ENCODE measurements at places on chromosomes 3 and 15.

DNA sequence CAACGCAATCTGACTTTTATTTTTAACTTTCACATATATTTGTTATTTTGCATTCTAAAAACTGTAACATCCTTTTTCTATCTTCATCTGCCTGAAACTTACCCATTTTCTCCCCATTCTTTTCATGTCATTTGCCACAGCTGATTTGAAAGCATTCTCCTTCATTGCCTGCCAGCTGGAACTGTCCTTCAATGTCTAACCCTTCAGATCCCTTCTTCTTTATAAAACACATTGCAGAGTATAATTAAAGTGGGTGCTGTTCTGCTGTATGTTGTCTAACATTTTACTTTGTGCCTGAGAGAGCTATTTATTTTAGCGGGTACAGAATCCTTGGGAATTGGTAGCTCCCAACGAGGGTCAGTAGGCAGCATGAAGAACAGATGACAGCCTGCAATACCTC is 827.4 kb downstream of the IGSF11 start:
- DNase-seq = no peak

GRCh38 chr3:102031834-102032233 is 182.5 kb downstream of the NFKBIZ start:
- DNase-seq = no peak

GRCh38 chr3:126680667-126681055 is 23.4 kb upstream of the CHCHD6 start:
- no peak for DNase-seq

DNA sequence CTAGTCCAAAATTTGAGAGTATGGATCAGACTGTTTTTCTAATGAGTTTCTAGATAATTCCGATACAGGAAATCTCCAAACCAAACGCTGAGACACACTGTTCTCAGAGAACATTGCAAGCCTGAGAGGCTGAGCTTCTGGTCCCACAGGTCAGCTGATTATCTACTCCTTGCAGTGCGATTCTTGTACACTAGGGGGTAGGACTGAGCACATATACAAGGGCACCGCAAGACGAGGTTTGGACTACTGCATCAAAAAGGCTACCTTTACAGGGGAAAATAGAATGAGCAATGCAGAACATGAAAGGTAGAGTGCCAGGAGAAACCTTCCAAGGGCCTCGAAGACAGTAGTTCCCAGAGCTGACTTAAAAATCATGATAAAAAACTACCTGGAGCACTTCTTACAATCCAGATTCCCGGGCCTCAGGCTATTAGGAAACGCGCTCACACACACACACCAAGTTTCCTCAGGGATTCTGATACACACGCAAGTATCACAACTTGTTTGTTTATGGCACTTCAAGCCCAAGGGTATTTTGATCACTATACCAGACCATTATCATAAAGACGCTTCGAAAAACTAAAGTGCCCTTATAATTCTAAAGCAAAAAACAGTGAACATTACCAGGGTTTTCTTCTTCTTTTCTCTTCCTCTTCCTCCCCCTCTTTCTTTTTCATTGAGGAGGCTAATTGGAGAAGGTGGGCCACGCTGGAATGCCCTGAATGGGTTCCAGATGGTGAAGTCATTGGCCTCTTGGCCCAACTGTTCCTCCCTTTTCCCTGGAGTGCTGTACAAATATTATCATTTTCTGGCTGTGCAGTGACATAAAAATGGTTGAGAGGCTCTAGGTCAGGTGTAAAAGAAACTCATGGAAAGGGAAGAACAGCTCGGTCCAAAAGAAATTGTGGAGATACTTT is 61.8 kb downstream of the SLC12A8 start:
- peak; percentile 43 for DNase-seq

- DNase-seq = no peak
Measured at GRCh38 chr3:59519094-59519493, 469.3 kb upstream of the CFAP20DC start.

DNA sequence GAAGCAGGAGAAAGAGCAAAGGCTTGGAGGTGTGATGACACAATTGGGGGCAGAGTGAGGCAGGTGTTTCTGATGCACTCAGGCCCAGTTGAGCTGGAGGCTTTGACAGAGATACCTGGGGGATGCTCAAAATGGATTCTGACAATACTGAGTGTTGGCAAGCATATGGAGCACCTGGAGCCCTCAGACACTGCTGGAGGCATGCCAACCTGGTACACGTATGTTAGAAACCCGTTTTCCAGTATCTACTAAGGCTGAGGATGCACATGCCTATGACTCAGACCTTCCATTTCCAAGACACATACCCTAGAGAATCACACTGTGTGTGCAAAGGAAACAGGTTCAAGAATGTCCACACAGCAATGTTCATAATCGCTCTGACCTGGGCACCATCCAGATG is 58.7 kb downstream of the WNT7A start:
- no peak for DNase-seq

- DNase-seq = peak; percentile 77
Measured at GRCh38 chr3:157135671-157136396, 24.1 kb downstream of the CCNL1 start.

- DNase-seq = peak; percentile 76
Measured at GRCh38 chr15:39788800-39789565, 6.3 kb upstream of the FSIP1 start.

- no peak for DNase-seq
Measured at GRCh38 chr3:38614651-38615352, 34.7 kb downstream of the SCN5A start.

DNA sequence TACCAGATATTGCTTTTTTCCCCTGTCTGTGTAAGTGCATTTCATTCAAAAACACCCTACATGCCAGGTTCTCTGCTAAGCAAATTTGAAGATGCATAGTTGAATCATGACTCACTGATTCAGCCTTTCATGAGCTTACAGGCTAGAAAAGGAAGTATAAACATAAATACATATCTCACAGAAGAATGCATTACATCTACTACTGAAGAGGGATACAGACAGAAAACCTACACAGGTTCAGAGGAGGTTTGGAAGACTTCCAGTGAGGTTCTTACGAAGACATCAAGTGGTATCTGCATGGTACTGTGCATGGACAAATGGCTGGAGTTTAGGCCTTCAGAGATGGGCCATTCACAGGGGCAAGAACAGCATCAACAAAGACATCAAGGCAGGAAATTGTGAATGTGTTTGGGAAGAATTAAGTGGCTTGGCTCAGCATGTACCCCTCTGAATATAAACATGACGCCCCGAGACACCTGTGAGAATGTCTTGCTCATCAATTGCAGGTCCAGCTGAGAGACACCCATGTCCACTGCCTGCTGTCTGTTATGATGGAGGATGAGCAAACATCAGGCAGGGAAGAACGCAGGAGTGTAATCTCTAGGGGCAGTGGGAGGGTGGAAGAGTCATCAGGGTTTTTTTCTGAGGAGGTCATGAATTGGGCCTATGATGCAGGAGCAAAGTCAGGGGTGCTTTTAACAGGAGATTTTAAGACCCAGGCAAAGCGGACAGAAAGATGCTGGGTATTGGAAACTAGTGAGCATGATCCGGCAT is 105.1 kb upstream of the GALNT15 start:
- peak; percentile 94 for DNase-seq

- DNase-seq = no peak
Measured at GRCh38 chr15:98324341-98324970, 323.9 kb upstream of the IGF1R start.

GRCh38 chr3:183188895-183189462 is 26.4 kb upstream of the LAMP3 start:
- peak; percentile 10 for DNase-seq

GRCh38 chr3:49020330-49021212 is 1.4 kb upstream of the NDUFAF3 start:
- DNase-seq = peak; percentile 17

- DNase-seq = no peak
Measured at GRCh38 chr15:25683911-25684310, 179.2 kb downstream of the ATP10A start.

- DNase-seq = peak; percentile 39
Measured at GRCh38 chr3:50336452-50337174, 4.0 kb downstream of the RASSF1 start.

- no peak for DNase-seq
Measured at GRCh38 chr15:40133544-40133943, 24.9 kb upstream of the BMF start.

GRCh38 chr3:194133661-194134230 is 2.2 kb upstream of the HES1 start:
- peak; percentile 24 for DNase-seq

GRCh38 chr3:169527507-169527906 is 136.0 kb downstream of the MECOM start:
- no peak for DNase-seq

- DNase-seq = no peak
Measured at GRCh38 chr15:50862553-50862952, 45.9 kb upstream of the AP4E1 start.

DNA sequence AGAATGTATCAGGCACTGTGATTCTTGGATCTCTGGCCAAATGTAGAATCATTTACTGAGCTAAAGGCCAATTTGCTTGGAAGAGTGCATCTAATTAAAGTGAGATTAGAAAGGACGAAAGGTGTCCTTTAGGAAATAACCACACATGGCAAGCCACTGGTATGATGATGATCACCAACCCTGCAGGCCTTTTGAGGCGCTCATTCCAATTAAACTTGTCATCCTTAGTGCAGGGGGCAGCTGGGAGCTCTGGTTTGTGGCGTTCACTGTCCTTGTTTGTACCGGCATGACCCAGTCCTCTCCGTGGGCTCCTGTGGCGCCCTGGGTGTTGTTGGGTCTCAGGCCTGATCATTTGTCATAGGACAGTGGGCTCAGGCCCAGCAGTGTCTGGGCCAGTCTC is 11.0 kb downstream of the LIMD1 start:
- no peak for DNase-seq

GRCh38 chr3:37921025-37921424 is 59.3 kb downstream of the CTDSPL start:
- no peak for DNase-seq

- no peak for DNase-seq
Measured at GRCh38 chr3:52447512-52448355, 2.8 kb upstream of the SEMA3G start.

DNA sequence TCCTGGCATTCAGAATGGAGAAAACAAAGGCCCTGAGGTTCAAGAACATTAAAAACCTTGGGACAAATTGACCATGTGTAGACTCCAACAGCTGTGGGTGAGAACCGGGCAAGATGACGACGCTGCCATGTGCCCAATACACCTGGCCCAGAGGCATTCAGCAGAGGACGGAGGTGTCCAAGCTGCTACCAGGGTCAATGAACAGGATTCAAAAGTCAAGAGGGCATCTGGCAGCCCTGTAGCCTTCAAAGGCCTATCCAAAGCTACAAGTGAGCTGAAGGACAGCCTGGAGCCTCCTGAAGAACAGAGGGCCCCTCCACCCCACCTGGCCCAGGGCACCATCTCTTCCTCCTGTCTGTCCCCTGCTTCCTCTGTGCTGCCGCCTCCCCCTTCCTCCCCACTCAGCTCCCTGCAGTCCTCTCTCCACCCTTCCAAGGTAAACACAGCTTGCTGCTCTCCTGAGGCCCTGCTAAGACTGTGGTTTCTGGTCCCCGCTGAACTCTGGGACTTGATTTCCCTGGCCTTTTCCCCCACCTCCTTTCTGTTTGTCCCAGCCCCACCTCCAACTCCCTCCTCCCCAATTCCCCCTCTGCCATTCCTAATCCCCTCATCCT is 57.5 kb downstream of the HMCES start:
- DNase-seq = no peak

- no peak for DNase-seq
Measured at GRCh38 chr3:122353215-122353614, 28.2 kb downstream of the CSTA start.

GRCh38 chr3:80771085-80771484 is 990.4 kb downstream of the GBE1 start:
- no peak for DNase-seq

GRCh38 chr3:17155951-17156350 is 271.2 kb downstream of the PLCL2 start:
- DNase-seq = no peak

- no peak for DNase-seq
Measured at GRCh38 chr3:187841560-187841959, 96.3 kb upstream of the BCL6 start.

- DNase-seq = no peak
Measured at GRCh38 chr3:146191051-146191450, 30.1 kb upstream of the PLOD2 start.

GRCh38 chr3:117628823-117629291 is 919.3 kb downstream of the TUSC7 start:
- peak; percentile 45 for DNase-seq

GRCh38 chr3:16374047-16374934 is 109.3 kb downstream of the OXNAD1 start:
- DNase-seq = no peak

- DNase-seq = no peak
Measured at GRCh38 chr3:26247712-26248111, 374.9 kb upstream of the LRRC3B start.

DNA sequence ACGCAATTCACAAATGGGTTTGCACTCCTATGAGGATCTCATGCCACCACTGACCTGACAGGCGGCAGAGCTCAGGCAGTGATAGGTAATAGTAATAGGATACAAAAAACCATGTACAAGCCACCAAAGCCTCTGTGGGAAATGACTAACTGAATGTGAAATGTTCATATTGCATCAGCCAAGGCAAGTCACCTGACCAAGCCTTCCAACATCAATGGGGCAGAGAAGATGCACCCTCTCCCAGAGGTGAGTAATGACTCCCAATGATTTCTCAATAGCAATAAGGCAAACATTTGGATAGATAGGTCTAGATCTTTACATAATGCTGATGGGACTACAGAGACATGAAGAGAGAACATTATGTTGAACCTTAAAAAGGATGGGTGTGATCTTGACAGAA is 14.9 kb downstream of the CNTN3 start:
- DNase-seq = no peak

DNA sequence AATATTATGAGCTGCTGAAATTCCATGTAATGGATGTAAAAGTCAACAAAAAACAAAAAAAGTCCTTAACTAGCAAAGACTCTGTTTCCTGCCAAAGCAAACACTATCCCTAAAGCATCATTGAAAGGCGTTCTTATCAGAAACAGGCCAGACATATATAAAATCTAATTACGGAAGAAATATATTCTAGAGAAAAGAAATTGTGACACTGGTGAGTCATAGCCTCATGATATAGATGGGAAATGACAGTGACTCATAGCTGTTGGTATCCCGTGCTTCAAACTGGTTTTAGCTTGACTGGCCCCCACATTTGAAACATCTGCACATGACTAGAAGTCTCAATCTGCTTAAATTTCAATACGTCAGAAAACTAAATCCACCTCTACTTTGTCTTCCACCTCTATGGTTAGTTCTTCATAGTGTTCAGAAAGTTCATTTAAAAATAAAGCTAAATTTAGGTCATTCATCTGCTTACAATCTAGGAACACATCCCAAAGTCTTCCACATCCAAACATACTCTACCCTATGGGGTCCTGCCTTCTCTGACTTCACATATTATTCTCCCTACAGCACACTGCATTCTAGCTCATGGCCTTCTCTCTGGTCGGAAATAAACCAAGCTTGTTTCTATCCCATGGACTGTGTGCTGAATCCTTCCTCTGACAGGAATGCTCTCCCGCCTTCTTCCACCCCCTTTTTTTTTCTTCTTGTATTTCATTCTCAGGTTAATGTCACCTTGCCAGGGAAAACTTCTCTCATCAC is 456.3 kb upstream of the ARRDC4 start:
- DNase-seq = peak; percentile 89

GRCh38 chr3:133589503-133589902 is 16.0 kb downstream of the CDV3 start:
- DNase-seq = no peak

- no peak for DNase-seq
Measured at GRCh38 chr3:192818126-192818525, 90.8 kb upstream of the FGF12 start.
